Activated CD4-positive, alpha-beta T cell treated with anti-CD3 and anti-CD28 coated beads, Interleukin-2, amount 50 U/mL, for 16 hours (primary cell): ENCODE measurements at places on chromosomes 5 and 9.
A peak's percentile ranks its signal among the peaks of the same experiment; 100 is the strongest.

DNA sequence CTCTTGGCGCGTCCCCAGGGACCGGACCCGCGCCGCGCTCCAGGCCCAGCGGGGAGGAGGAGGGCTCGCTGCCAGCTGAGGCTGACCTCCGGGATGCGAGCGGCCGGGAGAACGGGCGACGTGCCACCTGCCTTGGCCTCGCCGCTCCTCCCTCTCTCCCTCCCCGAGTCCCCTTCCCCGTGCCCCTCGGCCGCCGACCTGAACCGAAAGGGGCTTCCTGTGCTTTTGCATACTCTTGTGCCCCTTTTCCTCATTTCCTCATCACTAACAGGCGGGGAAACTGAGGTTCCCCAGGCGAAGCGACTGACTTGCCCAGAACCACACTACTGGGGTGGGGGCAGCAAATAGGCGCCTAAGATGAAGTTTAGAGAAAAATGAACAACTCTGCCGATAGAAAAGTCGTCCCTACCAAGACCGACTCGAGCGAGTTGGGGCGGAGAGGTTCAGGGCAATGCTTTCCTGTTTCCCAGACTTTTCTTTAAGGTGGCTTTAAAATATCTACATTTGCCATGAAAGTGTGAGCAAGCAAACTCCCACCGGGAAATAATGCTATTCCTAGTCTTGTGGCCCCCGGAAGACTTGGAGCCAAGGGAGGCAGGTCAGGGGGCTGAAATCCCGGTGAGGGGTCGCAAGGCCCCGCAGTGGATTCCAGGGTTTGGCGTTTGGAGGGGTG is 580 bp upstream of the DUSP1 start:
- peak; percentile 6 for DNase-seq

DNA sequence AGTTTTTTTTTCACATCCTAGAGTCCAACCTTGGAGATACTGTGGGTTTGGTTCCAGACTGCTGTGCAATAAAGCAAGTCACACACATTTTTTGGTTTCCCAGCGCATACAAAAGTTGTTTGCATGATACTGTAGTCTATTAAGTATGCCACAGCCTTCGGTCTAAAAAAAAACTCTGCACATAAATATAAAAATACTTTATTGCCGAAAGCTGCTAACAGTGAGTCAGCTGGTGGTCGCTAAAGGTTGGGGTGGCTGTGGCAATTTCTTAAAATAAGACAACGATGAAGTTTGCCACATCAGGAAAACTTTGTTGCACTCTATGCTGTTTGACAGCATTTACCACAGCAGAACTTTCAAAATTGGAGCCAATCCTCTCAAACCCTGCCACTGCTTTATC is 37.4 kb downstream of the UBQLN1 start:
- no peak for DNase-seq

GRCh38 chr9:34380034-34380510 is 3.4 kb upstream of the MYORG start:
- no peak for DNase-seq

DNA sequence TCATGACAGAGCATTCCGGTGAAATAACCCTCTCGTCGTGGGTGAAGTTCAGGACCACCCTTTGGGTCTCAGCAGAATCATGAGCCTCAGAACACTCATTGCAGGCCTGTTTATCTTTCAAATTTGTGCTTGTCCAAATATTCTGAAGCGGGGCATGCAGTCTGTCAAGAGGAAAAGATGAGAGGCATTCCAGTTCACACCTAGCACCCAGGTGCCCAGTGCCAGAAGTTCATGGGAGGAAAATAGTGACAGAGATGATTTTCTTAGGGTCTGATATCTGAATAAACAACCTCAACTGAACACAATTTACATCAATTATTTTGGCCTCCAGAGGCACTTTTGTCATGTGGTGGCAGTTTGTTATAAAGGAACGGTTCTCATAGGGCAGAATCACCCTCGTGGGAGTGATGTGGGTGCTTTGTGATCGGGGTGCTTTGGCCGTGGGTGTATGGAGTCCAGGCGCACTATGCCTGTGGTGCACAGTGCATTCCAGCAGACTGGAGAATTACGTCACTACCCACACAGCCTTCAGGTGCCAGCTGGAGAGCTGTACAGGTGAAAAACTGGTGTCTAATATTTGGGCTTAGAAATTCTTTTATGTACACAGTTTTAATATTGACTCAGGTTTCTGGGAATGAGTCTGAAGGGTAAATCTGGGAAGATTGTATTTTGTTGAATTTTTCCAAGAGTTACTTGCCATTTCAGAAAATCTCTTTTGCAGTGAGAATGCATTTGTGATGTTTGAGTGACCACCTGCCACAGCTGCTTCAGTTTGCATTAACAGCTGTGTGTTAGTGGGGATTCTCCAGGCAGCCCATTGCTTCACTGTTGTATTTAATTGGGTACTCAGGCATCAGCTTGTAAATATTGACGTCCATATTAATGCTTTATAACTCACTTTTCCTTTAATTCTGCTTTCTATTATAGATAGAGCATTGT is 289.3 kb downstream of the FANCC start:
- DNase-seq, result no peak

DNA sequence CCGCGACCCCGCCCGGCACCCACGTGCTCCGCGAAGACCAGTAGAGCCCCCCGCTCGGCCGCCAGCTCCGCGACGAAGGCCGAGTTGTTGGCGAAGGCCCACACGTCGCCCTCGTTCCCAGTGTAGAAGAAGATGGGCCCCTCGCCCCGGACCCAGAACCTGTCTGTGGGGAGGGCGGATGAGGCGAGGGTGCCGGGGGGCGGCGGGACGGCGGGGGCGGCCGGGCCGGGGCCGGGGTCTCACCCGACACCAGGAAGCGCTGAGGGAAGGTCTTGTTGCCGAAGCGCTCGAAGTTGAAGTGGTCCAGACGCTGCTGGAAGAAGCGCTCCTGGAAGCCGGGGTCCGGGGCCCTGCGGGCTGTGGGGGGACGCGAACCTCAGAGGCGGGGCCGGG is 317 bp downstream of the DPP7 start:
- DNase-seq, result no peak

DNA sequence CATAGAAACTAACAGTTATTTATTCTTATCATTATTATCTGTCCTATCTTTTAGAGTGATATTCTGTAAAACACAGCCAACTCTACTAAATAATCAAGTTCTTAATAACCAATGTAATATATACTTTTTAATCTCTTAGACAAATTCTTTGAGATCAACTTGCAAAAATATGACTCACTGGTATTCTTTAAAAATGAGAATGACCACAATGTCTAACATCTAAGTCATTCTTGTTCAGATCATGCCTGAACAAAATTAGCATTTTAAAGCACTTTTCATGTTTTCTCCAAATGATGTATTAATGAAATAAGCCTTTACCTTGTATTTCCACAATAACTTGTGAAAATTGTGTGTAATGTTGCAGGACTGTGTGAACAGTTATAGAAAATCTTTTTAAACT is 356.9 kb upstream of the RGMB start:
- no peak for DNase-seq

DNA sequence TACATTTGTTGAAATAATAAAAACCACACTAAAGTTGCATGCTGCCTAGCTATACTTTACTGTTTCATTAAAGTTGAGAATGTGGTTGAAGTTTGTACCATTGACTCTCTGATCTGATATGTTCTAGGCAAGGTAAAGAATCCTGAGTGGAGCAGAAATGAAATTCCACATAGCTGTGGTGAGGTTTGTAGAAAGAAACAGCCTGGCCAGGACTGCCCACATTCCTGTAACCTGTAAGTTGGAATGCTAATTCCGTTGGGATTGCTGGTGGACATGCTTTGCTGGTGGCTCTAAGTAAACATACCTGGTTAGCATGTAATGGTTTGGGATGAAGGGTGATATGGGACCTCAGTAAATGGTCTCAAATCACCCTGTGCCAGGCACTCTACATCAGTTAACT is 16.8 kb downstream of the NFX1 start:
- no peak for DNase-seq

- no peak for DNase-seq
Observed at GRCh38 chr9:137726764-137727163, 108.0 kb downstream of the EHMT1 start.

DNA sequence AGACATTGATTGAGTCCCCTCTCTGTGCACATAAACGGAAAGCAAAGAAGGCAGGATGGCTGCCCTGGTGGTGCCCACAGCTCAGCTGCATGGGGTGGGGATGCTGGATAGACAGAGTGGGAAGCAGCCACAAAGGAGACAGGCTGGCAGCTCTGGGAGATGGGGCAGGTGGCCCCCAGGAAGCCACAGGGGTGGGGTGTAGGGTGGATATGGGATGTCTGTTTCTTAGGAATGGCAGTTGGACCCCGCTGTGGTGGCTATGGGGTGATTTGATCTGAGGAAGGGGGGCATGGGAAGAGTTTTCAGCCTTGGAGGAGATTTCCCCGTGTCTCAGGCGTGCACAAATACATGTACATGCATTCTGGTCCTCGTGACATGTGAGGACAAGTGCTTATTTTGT is 50.2 kb upstream of the VDAC1 start:
- no peak for DNase-seq

- no peak for DNase-seq
Observed at GRCh38 chr9:87973730-87974292, 522 bp downstream of the CDK20 start.

- DNase-seq, result no peak
Observed at GRCh38 chr9:109579191-109579948, 81.3 kb upstream of the PTPN3 start.

DNA sequence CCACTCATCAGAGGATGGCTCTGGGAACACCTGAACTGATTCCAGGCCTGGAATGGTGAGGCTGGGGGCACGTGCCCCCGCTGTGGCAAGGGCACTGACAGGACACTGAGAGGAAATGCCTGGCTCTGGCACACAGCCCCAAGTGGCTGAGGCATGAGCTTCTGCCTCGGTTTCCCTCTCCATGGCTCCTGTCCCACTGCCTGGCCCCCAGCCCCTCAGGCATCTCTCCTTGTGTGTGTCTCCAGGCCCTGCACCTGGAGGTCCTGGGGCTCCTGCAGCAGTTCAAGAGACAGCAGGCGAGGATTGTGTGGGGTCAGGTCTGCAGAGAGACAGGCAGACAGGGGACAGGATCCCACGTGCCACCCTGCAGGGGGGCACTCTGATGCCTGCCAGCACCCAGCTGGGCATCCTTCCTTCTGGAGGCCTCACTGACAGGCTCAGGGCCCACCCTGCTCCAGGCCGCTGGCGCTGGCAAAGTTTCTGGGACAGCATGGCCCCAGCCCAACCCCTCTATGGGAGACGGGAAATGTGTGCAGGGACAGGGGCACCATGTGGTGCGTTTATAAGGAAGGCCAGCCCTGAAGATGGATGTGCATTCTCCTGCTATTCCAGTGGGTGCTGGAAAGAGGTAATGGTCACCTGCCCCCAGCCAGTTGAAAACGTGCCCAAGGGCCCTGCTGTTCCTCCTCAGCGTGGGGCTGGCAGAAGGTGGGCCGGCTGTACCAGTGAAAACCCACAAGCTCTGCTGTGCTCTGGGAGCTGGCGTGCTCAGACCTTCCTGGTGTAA is 66.0 kb downstream of the RASGEF1C start:
- DNase-seq, result no peak

DNA sequence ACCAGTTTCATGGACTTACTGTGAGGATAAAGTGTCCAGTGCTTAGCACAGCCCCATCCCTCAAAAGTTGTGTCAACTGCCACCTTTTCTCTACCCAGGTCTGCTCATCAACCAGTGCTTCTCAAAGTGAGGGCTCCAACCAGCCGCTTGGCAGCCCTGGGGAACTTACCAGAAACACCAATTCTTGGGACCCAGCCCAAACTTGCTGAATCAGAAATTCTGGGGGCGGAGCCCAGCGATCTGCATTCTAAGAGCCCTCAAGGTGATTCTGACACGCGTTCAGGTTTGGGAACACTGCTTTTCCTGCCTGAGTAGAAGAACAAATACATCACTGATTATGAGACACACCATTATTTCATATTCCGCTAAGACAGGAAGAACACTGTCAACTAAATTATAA is 132.0 kb downstream of the NSG2 start:
- no peak for DNase-seq

- DNase-seq, result no peak
Observed at GRCh38 chr9:79989079-79989478, 417.3 kb downstream of the TLE4 start.

GRCh38 chr5:110414360-110414759 is 312.1 kb downstream of the TMEM232 start:
- DNase-seq, result peak; percentile 6

DNA sequence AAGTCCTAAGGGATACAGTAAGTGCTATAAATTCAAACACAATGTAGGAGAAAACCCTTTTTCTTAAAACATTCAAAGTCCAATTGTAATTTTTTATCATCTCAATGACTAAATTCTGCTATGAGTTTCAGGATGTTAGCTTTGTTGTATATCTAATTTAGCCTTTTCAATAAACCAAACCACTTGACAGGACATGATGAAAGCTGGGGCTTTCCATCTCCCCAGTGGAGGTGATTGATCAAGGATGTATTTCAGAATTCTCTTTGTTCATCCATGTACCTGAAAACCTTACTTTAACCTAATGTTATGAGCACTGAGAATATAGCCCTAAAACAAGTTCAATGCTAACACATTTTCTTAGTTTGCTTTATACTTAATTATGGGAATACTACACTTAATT is 639.0 kb upstream of the ITGA1 start:
- no peak for DNase-seq

DNA sequence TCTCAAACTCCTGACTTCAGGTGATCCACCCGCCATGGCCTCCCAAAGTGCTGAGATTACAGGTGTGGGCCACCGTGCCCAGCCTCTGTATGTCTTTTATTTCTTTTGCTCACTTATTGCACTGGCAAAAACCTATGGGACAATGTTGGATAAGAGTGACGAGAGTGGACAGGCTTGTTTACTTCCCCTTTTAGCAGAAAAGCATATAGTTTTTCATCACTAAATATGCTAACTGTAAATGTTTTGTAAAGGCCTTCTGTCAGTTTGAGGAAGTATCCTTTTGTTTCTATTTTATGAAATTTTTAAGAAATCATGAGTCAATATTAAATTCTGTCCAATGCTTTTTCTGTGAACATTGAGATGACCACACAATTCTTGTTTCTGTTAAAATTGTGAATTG is 103.3 kb downstream of the AUH start:
- no peak for DNase-seq

DNA sequence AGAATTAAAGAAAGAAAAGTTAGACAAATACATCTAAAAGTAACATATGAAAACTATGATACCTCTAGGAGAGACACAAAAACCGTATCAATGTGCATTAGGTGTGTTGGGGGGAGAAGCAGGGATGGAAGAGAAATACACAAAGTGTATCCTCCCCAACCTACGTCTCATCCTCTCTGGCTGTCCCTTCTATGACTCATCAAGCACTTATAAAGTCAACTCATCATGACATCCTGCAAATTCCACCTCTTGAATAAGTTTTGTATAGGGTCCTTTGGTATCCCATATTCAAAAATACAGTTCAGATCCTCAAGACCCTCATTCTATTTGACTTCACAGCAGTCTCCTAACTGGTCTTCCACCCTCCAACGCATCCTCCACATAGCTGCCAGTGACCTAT is 917.6 kb upstream of the DMAC1 start:
- DNase-seq, result no peak

DNA sequence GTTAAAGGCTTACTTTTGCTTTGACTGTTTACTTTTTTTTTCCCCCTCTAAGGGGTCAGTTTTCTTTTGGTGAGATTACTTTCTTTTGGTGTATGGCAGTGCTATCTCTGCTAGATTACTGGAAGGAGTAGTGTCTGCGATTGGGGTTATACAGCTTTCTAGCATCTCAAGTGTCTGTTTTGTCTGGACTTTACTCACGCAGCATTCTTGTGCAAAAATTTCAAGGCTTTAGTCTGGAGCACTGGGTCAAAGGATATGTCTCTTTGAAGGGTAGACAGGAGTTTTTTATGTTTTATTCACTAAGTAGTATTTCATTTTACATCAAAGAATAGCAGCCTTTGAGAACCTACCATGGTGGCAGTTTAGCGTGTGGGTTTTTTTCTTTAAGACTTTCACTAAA is 52.6 kb downstream of the NDUFS4 start:
- DNase-seq, result no peak
